NT2/D1 (cell line): ENCODE measurements at places on chromosomes 4 and X.

DNA sequence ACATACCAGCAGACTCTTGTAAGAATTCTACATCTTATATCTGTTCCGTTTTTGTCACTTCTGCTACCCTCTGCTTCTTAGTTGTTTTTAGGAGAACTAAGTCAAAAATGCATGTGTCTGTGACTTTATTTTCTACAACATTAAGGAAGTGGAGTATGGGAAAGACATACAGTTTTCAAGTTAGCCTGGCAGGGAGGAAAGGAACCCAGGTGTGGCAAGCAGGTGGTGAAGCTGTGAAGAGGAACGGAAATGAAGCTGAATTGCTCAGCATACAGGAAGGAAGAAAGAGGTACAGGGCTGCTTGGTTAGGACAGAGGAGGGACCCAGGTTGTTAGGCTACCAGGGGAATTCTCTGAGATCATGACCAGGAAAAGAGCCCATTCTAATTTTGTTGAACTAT is 9.4 kb downstream of the GPRIN3 start:
- no peak for DNase-seq

GRCh38 chr4:153785910-153786721 is 2.8 kb downstream of the SFRP2 start:
- no peak for DNase-seq

DNA sequence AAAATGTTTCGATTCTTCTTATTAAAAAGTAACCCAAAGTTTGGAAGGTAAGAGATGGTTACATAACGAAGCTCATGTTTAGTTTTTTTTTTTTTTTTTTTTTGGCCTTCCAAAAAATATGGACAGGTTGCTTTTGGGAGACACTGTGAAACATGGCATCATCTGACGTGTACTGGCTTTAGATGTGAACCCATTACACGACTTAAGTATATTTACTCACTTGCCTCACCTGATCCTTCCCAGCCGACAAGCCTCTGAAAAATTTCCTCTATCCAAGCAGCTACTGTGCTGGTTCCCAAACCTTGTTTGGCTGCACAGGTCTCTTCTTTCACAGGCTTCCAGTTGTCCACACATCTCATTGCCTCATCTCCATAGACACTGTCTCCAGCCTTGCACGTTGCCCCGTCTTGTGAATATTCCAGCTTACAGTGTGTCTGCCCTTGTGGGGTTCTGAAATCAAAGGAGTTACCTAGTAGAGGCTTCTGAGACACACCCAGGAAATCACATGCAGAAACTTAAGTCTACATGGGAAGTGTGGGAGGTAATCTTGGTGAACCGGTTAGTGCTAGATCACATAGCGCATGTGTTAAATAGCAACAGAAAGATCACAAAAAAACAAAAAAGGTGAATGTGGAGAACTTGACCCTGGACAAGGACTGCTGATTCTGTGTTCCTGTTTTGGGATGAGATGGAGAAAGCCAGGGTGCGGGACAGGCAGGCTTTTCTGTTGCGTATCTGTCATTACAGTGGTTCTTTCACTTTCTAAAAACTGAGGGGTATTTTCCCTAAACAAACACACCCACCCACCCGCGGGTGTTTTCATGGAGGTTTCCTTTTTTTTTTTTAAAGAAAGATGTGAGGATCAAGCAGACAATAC is 328.6 kb downstream of the ARHGAP10 start:
- DNase-seq: no peak

DNA sequence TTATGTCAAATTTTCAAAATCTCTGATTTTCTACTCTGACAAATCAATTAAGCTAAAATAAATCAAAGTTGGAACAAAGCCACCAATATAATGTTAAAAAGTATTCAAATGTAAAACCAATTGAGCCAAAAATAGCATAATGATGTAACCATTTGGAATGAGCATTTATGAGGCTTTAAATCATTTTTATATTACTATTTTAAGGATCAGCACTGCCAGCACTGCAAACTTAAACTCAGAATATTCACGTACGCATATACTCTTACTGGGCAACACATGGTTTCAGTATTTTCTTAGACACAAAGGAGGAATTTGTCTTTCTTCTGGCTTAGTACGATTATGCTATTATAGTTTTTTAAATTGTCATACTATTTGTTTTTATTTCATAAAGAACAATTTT is 52.2 kb downstream of the AFAP1 start:
- DNase-seq: no peak

DNA sequence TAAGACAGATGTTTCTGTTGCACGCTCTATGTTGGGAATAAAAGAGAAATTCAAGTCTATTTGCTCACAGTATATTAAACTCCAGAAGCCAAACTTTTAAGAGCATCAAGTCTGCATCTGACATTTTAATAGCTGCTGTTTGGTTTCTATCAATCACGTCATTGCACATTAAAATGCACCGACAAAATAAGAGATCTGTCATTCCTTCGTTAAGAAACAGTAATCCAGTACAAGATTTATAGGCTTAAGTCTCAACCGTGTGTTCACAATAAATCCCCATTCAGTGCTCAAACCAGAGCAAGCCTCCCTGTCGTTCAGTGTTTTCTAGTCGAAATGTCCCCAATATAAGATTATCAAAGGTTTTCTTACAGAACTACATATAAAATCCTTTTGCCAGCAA is 89.0 kb upstream of the BMPR1B start:
- no peak for DNase-seq

DNA sequence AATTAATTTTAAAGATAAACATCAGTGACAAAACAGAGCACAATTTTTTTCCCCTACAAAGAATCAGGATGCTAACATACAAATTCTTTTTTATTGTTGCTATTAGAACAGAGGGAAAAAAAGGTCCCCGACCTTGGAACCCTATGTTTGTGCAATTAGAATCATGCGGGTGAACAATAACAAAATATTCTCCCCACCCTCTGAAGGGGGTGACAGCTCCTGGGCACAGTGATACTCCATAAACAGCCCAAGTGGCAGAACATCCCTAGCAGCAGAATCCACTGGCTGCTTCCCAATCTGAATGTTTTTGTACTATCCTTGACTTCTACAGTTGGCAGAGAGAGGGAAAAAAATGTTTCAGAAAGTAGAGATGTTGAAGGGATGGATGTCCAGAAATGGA is 87.7 kb upstream of the TLL1 start:
- DNase-seq: no peak

- DNase-seq: no peak
Measured at GRCh38 chrX:69136546-69137331, 28.5 kb downstream of the PJA1 start.

- no peak for DNase-seq
Measured at GRCh38 chr4:951594-952468, 19.6 kb downstream of the TMEM175 start.

DNA sequence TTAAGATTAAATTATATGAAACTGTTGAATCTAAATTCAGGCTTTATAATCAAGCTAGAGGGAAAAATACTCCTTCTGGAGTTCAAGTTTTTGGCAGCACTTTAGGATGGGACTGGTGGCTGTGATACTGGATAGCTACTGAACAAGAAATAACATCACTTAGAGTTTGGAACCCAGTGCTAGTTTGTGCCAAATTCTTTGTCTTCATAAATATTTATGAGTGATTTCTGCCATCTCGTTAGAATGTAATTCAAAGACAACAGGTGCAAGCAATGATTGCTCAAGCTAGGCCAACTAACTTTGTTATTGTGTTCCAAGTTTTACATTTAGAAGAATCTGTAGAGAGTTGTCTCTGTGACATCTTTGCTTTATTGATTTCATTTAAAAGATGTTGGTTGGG is 417.9 kb downstream of the FAT4 start:
- DNase-seq: no peak

GRCh38 chrX:76064825-76065224 is 108.0 kb upstream of the PBDC1 start:
- no peak for DNase-seq

DNA sequence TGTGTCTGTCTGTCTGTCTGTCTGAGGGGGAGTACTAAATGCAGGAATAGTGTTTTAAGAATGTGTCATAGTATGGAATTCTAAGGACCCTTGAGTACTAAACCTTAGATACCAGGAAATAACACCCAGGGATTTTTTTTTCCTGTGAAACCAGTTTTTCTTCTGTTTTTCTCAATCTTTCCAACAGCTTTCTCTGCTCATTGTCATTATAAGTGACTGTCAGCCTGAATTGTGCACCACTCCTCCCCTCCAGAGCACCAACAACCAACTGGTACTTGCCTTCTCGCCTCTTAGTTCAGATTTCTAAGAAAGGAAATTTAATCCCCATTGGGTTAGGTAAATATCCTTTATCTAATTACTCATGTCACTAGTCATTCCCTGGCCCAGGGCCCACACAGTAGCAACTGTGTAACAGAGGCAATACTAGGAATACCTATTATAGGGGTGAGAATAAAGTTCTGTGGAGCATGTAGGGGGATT is 320.6 kb downstream of the ADGRL3 start:
- DNase-seq: no peak

DNA sequence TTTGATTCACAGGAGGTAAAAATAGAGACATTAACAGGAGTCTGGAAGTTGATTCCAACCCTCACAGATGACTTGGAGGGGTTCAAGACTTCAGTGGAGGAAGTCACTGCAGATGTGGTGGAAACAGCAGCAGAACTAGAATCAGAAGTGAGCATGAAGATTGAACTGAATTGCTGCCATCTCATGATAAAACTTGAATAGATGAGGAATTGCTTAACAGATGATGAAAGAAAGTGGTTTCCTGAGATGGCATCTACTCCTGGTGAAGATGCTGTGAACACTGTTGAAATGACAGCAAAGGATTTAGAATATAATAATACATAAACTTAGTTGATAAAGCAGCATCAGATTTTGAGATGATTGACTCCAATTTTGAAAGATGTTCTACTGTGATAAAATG is 76.5 kb downstream of the RELL1 start:
- DNase-seq: no peak

DNA sequence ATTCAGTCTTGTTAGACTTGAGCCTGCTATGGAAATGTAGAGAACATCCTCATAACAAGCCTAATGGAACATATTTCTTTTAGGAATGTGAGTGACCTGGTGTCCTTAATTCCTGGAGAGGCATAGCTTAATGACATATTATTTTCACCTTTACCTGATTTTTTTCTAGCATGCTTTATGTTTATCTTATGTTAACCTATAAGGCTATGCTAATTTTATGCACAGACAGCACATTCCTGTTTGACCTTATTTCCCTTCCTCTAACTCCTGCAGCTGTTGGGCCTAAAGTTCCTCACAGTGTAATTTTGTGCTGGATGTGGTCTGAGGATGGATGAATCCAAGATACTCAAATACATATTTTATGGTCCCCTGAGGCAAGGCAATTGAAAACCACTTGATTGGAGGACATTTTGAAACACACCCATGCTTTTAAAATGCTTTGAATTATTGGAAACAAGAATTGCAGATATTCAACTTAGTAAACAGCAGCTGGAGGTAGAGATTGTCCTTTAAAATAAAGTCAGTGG is 111.5 kb downstream of the LARP7 start:
- DNase-seq: no peak

DNA sequence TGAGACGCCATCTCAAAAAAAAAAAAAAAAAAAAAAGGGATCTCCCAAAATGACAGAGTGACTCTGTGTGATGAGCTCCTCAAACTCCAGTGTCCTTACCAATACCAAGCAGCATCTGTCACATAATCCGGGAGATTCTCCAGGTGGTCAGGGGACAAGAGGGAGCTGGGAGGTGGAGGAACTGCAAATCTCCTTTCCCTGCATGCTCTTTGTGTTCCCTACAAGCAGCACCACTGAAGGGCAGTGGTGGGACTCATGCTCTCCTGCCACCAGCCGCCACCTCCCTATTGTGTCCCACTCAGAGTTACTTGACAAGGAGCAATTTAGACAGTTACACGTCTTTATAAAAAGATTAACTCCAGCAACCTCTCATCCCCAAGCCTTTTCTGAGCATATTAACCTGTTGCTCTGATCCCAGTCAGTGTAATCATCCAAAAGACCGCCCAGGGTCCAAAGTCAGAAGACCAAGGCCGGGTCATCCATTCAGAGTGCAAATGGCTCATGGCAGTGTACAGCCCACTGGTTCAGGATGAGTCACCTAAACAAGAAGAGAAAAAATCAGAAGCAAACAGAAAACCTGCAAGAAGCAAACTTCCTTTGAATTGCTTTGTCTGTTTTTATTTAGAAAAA is 23.6 kb downstream of the MGST2 start:
- no peak for DNase-seq

DNA sequence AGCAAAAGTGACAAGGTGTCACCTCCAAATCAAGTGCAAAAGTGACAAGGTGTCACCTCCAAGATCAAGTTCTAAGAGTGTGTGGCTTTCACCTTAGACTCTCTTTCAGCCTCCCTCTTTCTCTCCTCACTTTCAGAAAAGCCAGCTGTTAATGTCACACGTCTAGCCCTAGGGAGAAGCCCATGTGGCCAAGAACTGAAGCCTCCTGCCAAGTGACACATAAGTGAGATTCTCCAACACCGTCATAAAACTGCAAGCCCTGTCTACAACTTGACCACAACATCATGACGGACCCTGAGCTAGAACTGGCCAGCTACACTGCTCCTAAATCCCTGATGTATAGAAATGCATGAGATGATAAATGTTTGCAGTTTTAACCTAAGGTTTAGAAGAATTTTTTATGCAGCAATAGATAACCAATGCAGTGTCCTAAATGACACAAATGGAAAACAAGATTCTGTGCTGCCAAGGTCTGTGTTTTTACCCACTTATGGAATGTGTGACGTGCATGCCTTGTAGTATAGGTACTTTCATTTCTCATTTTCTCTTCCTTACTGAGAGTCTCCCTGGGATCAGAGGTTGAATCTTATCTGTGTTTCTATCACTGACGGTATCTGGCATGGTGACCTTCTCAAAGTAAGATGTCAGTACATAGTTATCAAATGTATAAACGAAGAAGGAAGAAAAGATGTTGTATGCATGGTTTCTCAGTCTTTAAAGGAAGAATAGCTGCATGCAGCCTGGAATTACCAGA is 25.0 kb downstream of the NLGN4X start:
- no peak for DNase-seq

- no peak for DNase-seq
Measured at GRCh38 chrX:135605906-135606305, 85.4 kb downstream of the INTS6L start.

GRCh38 chr4:57043347-57044251 is 64.9 kb downstream of the POLR2B start:
- DNase-seq: no peak

DNA sequence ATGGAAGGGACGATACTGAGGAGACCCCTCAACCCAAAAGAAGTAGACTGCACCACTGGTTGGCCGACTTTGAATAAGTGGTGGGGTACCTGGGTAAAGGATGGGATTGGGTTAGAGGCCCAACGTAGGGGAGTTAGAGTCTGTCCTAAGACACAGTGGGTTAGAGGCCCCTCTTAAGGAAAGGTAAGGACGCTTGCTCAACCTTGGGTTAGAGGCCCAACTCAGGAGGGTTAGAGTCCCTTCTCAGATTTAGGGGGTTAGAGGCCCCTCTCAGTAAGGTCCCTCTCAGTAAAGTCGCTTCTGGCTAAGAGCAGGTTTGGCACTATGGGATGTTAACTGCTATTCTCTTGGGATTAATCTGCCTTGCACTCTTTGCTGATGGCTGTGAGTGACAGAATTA is 81.3 kb downstream of the ACOX3 start:
- DNase-seq: no peak

- DNase-seq: no peak
Measured at GRCh38 chrX:154734061-154734781, 16.7 kb downstream of the GAB3 start.
